HTR-8/SVneo (cell line): ENCODE measurements at places on chromosomes 7 and 10.

DNA sequence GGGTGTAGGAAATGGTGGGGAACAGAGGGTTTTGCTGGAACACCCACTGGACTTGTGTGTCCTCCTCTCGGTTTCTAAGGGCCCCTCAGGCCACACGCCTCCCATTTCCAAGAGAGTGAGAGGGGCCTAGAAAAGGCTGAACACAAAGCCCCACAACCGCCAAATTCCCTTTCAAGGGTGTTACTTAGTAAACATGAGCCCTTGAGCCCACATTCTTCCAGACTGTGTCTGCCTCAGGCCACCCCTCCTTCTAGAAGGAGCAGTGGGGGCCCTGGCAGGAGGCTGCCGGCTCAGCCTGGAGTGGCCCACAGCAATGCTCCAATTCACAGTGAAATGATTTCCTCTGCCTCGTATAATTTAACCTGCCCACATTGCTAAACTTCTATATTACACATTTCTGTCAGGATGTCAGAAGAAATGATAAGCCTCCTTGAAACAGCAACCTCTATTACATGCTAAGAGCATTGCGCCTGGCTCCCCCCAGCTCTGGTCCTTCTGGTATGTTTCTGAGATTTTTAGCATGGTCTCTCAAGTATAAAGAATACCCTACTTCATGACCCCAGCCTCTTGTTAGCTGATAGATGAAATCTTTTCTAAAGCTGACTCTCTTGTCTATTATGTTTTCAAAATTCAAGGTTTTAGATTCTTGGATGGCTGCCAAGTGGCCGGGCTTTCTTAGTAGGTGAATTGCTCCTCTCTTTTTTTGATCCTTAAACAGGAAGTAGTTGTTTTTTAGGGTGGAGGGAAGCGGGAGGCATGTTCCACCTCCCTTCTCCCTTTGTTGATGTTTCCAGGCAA, 673.9 kb upstream of the GALNT17 start:
- DNase-seq, result no peak

GRCh38 chr10:126670056-126670894, at the start of gene C10orf90:
C10orf90 (minus strand) TSS chr10:126670693; CDS start chr10:126670480, 213 bp downstream.
- no peak for DNase-seq

DNA sequence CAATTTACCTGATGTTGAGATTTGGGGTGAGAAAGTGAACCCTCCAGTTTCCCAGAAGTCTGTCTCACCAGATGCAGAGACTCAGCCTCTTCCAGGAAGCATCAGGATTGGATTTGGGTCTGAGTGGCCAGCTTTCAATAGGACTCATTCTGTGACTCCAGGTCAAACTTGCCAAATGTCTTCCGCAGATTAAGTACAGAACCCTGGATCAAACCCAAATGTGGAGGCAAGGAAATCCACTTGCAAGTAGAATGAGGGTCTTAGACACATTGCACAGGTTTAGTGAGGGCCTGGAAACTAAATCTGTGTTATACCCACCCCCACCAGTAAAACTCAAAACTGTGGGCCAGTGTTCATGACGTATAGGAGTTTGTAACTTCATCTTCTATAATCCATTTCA, 372.2 kb upstream of the MGMT start:
- no peak for DNase-seq

DNA sequence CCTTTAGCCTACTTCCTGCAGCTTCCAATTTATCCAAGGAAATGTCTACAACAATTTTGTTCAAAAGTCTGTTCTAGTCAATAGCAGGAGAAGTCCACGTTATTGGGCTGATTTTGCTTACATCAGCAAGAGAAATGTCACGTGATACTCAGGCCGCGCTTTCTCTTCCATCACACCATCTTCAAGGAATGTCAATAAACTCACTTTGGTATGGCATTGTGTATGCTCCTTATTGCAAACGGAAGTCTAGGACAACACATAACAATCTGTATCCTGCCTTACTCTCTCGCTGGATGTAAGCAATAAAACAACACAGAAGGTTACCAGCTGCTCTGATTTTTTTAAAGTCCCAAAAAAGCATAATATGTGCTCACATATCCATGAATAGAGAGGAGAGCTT, 17.1 kb upstream of the STK17A start:
- DNase-seq, result no peak

GRCh38 chr7:1224086-1224716, 8.5 kb upstream of the UNCX start:
- no peak for DNase-seq

- DNase-seq, result no peak
Measured at GRCh38 chr10:128016423-128017060, 109.6 kb downstream of the PTPRE start.
